ENCODE measurements at places on chromosomes 3 and 15. TPM values are rescaled to one million over a fixed set of nuclear protein-coding genes. Genes with fewer than 3 reads are reported as not detected.

DNA sequence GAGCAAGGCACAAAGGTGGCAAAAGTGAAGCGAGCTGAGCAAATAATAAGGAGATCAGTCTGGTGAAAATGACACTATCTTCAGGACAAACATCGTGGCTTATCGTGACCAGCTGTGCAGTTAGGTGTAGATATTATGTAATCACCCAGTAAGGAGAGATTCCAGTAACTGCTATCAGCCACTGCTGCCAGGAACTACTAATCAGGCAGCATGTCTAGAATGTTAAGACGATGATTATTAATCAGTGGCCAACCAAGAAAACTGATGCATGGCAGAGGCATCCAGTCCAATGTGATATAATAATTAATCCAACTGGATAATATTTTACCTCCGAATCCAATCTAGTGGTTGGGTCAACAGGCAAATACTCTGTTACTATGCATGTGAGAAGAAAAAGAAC is 252.7 kb upstream of the ZPLD1 start:
- DNase-seq = no peak

DNA sequence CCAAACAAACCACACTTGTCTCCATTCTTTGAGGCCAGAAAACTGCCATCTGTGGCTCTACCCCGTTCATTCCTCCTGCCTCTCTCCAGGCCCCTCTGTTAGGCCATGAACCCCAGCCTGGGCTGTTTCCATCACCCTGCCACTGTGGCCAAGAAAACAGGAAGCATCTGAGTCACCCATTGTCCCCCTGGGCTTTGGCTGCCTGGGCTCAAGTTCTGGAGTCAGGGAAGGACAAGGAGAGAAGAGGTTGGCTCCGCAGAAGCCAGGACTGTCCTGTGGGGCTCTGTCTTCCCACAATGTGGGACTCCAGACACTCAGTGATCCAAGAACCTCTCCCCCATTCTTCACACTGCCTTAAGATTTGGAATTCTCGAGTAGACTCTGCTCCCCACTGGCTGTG is 14.8 kb upstream of the LCTL start:
- peak; percentile 28 for DNase-seq

DNA sequence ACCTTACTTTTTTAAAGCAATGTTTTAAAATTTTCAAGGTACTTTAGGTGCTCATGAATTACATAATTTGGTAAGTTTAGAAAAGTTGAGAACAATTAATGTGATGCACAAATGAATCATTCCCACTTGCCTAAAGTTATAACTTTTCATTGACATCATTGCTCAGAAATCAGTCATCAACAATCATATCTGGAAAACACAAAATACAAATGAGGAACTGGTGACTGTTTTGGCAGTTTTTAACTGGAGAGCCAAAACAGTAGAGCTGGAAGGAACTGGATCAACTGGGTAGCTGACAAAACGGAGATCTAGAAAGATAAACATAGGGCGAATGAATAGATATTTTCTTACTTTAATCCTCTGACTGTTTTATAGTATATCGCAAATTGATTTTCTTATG is 767.1 kb downstream of the IGSF11 start:
- DNase-seq = no peak

DNA sequence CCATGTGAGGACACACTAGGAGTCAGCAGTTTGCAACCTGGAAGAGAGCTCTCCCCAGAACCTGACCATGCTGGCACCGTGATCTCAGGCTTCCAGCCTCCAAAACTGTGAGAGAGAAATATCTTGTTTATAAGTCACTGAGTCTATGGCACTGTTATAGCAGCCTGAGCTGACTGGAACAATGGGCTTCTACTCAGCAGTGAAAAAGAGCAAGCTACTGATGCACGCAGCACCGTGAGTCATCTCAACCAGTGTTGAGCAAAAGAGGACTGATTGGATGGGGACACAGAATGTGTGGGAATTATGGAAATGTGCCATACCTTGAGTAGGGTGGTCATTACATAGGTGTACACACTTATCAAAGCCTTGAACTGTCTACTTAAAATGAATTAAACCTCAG is 230.4 kb downstream of the PLCL2 start:
- no peak for DNase-seq

- DNase-seq = no peak
These were observed 28.9 kb upstream of the PXYLP1 start for GRCh38 chr3:141202682-141203081.

DNA sequence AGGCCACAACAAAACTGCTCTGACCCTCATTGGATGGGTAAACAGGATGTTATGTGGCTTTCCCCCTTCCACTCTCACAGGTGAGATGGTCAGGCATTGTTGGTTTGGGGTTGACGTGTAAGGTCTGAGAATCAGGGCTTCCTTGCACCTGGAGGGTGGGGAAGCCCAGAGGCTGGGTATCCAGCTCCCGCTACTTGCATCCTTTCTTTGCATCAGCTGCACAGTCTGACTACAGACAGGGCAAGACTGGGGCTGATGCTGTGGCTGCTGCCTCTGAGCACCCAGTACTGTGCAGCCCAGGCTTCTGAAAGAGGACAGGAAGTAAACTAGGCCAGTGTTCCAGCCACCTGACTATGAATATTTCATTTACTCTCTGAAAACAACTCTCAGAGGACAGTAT is 58.0 kb upstream of the ATP2B2 start:
- DNase-seq = no peak

- no peak for DNase-seq
These were observed 216.6 kb downstream of the SUCLG2 start for GRCh38 chr3:67437789-67438188.

DNA sequence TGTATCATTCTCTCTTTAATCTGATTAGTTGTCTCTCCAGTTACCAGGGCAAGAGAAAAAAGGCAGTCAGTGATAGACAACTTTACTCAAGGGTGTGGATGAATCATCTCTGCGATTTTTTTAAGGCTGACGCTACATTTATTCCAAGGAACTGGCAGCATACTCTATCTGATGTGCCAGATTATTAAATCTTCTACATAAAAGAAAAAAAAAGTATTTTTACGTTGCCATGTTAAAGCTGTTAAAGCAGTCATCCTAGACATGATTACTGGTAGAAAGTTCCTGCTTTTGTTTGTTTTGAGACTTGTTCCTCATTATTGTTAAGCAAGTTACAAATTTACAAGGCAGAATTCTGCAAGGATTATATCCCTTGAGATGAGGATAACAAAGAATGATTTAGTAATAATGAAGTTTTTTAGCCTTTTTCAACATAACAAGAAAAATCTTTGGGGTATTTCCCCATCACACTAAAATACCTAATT is 121.7 kb downstream of the CBLB start:
- no peak for DNase-seq

- no peak for DNase-seq
These were observed 102.1 kb downstream of the VGLL4 start for GRCh38 chr3:11541321-11542303.

Gene SPATA12
- not detected for polyA plus RNA-seq

DNA sequence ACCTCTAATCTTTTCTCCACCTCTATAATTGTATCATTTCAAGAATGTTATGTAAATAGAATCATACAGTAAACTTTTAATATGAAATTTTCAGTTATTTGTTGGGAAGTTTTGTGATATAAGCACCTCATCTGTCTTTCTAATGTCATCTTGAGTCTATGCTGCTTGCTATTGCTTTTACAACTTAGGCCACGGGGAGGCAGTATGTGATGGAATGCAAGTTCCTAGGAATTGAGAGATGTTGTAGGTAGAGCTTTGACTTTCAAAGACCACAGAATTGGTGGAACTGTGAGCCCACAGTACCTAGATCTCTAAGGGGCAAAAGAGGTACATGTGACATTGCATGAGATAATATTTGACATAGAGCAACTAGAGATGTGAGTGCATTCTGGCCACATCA is 328.3 kb downstream of the MFSD1 start:
- DNase-seq = no peak

- DNase-seq = peak; percentile 24
These were observed 24.0 kb upstream of the C3orf70 start for GRCh38 chr3:185176750-185177359.

DNA sequence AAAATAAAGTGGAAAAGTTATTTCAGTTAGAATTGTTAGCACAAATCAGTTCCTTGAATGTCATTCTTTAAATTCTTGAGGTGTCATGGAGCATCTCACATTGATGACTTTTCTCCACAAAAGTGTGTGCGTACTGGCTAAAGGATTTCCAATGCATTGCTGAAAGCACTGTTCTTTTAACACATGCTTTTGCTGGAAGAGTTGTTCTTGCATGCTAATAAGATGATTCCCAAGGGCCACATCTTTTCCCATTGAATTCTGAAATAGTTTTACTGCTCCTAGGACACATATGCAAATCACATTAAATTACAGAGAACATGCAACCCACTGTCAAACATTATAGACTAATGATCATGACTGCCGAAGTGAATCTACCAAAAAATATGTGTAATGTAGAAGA is 516.3 kb upstream of the CADM2 start:
- DNase-seq = no peak

GRCh38 chr3:120171134-120171873 is 77.1 kb upstream of the GSK3B start:
- no peak for DNase-seq

Gene GPR87
- 0.01 TPM for polyA plus RNA-seq

- no peak for DNase-seq
These were observed 384.1 kb downstream of the CADM2 start for GRCh38 chr3:85342915-85343314.

Gene HCLS1
- 12.6 TPM for polyA plus RNA-seq

GRCh38 chr3:147419781-147420224 is 10.6 kb downstream of the ZIC1 start:
- DNase-seq = no peak

Gene ATP8B4
- polyA plus RNA-seq = 1.5 TPM

DNA sequence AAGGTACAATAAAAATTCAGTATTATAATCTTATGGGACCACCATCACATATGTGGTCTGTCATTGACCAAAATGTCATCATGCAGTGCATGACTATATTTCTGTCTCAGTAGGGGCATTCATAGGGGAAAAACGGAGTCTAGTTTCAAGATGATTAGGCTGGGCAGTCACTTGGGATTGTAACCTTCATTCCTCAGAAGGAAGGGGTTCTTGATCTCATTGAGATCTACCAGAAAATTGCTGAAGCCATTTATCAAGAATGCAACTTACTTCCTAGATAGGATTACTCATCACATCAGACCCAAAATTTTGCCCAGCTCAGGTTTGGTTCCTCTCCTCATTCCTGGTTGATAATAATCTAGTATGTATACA is 37.3 kb downstream of the BTD start:
- no peak for DNase-seq

Gene SNX1
- 47.9 TPM for polyA plus RNA-seq

DNA sequence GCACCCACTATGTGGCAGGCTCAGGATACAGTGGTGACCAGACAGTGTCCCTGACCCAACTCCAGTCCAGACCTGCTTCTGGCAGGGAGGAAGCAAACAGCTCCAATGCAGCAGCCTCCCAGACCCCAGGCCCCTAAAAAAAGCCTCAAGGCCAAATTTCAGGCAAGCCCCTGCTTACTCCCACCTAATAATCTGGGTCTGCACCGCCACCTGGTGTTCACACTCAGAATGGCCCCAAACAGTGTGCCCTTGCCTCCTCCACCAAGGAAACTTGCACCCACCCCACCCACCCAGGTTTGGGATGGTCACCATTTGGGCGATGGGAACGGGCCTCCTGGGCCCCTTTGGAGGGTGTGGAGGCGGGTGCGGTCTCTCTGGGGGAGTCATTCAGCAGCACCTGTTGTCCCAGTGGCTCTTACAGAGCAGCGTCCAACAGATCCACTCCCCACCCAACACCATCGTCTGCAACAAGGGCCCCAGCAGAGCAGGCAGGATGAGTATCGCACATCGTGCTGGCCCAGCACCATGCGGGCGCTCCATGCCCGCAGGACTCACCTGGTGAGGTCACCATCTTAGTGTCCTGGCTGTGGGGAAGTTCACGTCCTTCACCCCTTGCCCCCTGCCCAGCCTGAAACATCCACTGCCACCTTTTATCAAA is 17.3 kb downstream of the C3orf18 start:
- peak; percentile 57 for DNase-seq

- DNase-seq = peak; percentile 38
These were observed 28.5 kb downstream of the PLXNA1 start for GRCh38 chr3:127011270-127011992.

Gene ARL8B
- 55.3 TPM for polyA plus RNA-seq

GRCh38 chr3:42220436-42221121 is 45.4 kb downstream of the CCK start:
- DNase-seq = no peak

GRCh38 chr3:48001991-48002390 is 14.2 kb downstream of the MAP4 start:
- no peak for DNase-seq
